ENCODE measurements at places on chromosomes 5 and 9. TPM values are rescaled to one million over a fixed set of nuclear protein-coding genes. Genes with fewer than 3 reads are reported as not detected.
A peak's percentile ranks its signal among the peaks of the same experiment; 100 is the strongest.

Gene MYORG
- total RNA-seq: 12.1 TPM

DNA sequence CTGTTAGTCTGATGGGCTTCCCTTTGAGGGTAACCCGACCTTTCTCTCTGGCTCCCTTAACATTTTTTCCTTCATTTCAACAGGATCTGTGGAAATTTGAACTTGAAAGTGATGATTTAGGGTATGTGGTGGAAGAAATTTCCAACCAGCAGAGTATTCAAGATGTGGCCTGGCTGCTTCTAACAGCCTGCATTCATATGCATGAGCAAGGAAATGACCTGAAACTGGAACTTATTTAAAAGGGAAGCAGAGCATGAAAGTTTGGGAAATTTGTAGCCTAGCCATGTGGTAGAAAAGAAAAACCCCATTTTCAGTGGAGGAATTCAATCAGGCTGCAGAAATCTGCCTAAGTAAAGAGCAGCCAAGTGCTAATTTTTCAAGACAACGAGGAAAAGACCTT, 41.7 kb downstream of the UNC13B start:
- no peaks in the 10 kb centered on the region for H3K27me3 ChIP-seq
- DNase-seq: no peak
- H3K36me3 ChIP-seq: peaks cover 4% of the 10 kb centered on the region
- H3K4me3 ChIP-seq: no peak overlapping the region
- H3K4me1 ChIP-seq: no peaks in the 10 kb centered on the region

- peaks cover 24% of the 10 kb centered on the region for H3K4me1 ChIP-seq
- H3K4me3 ChIP-seq: no peak overlapping the region
- no peaks in the 10 kb centered on the region for H3K36me3 ChIP-seq
- no peaks in the 10 kb centered on the region for H3K27me3 ChIP-seq
- peak overlapping the region; percentile 40 for H3K27ac ChIP-seq
- DNase-seq: no peak
These were observed 163.4 kb downstream of the SNX18 start for GRCh38 chr5:54680998-54681397.

DNA sequence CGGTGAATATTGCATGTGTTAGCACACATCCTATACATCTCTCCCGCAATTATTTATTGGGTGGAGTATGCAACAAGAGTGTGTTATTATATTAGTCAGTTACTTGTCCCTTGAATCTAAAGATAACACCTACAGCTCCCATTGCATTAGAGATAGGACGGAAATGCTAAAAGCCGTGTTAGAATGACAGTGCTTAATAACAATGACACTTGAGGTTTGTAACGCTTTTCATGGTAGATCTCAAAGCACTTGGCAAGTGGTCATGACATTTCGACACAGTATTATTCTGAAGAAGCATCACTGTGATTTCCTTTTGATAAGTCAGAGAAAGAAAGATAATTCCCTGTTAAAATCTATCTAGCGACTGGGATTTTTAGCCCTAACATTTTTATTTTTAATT, 33.4 kb upstream of the TRIO start:
- H3K27ac ChIP-seq: no peak overlapping the region
- no peak overlapping the region for H3K4me3 ChIP-seq
- no peaks in the 10 kb centered on the region for H3K36me3 ChIP-seq
- DNase-seq: no peak

Gene SLC34A3
- 0.54 TPM for total RNA-seq

Gene SPATA31E1
- total RNA-seq: not detected

- no peak for DNase-seq
- no peaks in the 10 kb centered on the region for H3K36me3 ChIP-seq
These were observed 111.1 kb upstream of the FBXL7 start for GRCh38 chr5:15388866-15389265.

DNA sequence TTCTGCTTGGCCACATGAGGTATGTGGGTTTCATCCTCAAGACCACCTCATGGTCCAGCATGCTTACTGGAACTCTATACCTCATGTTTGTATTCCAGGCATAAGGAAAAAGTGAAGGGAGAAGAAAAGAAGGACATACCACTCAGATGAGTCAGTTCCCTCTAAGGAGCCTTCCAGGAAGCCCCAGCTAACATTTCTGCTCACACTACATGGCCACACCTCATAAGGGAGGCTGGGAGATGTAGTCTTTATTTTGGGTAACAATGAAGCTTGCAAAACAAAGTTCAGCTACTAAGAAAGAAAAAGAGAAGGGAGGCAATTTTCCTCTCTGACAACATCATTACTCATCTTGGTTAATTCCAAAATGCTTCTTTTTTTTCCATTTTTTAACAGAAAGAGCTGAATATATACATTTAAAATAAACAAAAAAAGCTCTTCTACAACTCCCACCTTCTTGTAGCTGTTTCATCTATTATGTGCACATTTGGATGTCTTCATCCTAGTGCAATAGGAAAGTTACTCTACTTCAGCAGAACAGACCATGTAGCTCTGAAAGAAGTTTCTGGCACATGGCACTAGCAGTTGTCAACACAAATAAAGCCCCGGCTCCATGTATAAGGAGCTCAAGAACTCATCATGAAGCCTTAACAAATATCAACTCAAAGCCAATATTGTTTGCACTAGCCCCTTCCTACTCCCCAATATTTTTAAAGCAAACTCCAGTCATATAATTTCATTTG, 123.6 kb upstream of the CCDC112 start:
- H3K27me3 ChIP-seq: no peaks in the 10 kb centered on the region
- no peaks in the 10 kb centered on the region for H3K36me3 ChIP-seq
- no peak for DNase-seq
- H3K27ac ChIP-seq: no peak overlapping the region
- peaks cover 3% of the 10 kb centered on the region for H3K4me1 ChIP-seq

GRCh38 chr5:139884734-139885133, 89.1 kb downstream of the PSD2 start:
- no peak overlapping the region for H3K27ac ChIP-seq
- DNase-seq: no peak
- H3K27me3 ChIP-seq: no peaks in the 10 kb centered on the region
- no peaks in the 10 kb centered on the region for H3K36me3 ChIP-seq
- H3K4me1 ChIP-seq: no peaks in the 10 kb centered on the region

DNA sequence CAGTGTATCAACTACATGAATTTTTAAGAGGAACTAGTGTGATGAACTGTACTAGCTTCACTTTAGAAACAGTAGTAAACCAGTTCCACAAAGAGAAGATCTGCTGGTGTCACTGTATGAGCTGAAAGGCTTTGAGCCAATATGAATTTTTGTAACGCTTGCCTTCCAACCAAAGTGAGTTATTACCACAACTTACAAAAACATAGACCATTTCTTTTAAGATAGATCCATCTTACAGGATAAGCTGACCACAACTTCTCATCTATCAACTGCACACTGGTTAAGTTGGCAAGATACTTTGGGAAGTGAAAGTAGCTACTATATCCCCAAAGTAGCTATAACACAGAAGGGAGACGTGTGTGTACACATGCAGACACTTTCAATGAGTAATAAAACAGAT, 849.6 kb upstream of the DMAC1 start:
- H3K4me3 ChIP-seq: no peak overlapping the region
- no peak overlapping the region for H3K27ac ChIP-seq
- H3K27me3 ChIP-seq: no peaks in the 10 kb centered on the region
- no peak for DNase-seq

DNA sequence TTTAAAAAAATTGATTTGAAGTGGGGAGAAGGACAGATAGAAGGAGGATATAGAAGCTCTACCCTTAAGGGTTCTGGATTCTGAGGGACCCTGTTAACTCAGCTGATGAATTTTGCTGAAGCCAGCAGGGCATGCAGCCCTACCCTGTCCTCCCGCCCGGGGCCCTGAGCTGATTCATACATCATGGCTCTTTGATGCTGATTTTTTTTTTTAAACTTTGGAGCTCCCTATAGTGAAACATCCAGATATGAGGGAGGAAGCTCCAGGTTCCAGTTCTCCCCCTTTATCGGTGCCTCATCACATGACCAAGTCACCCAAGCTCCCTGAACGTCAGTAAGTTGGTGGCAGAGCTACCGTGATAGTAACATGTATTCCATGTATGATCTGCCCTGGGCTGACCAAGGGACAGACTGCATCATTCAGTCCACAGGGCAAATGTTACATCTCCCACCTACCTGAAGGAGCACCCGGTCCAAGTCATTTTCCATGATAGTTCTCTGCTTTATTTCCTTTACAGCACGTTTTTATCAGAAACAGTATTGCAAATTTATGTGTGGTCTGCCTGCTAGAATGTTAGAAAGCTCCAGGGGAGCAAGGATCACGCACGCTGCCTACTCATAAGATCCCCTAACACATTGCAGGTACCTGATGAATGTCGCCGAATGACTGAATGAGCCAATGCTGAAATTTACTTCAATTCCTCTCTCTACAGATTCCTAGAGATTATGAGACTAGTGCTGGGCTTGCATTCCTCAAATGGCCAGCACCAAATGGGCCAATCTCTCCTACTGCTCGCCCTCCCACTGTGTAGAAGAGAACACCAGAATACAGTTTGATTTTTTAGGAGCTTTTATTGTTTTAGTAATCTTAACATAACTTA, 25.9 kb downstream of the SPARC start:
- H3K4me3 ChIP-seq: no peak overlapping the region
- no peaks in the 10 kb centered on the region for H3K27me3 ChIP-seq
- H3K36me3 ChIP-seq: peaks cover 37% of the 10 kb centered on the region
- peak overlapping the region; percentile 32 for H3K27ac ChIP-seq

Gene TMEM215
- not detected for total RNA-seq

Gene LCP2
- 76.5 TPM for total RNA-seq

DNA sequence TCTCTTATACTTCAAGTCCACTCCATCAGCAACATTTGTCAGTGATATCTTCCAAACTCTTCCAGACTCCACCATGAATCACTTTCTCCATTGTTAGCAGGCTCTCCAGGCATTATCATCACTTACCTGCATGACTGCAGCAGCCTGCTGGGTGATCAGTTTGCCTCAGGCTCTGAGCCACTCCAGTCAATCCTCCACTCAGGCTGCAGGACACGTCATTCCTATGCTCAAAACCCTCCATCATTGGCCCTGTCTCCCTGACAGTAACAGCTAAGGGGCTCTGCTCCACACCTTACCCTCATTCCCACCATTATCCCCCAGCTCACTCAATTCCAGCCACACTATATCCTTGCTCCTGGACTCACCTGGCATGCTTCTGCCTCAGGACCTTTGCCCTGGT, 10.7 kb downstream of the DIRAS2 start:
- DNase-seq: no peak
- no peaks in the 10 kb centered on the region for H3K36me3 ChIP-seq
- no peak overlapping the region for H3K27ac ChIP-seq
- no peaks in the 10 kb centered on the region for H3K27me3 ChIP-seq
- no peaks in the 10 kb centered on the region for H3K4me1 ChIP-seq

Gene C5orf47
- not detected for total RNA-seq

Gene PCDHB6
- total RNA-seq: 3.8 TPM

- peak; percentile 25 for DNase-seq
- H3K4me1 ChIP-seq: peaks cover 35% of the 10 kb centered on the region
- no peaks in the 10 kb centered on the region for H3K27me3 ChIP-seq
- peak overlapping the region; percentile 47 for H3K4me3 ChIP-seq
- H3K27ac ChIP-seq: no peak overlapping the region
These were observed 292.8 kb downstream of the ARHGEF28 start for GRCh38 chr5:73918791-73919221.

Gene CCNJL
- 3.0 TPM for total RNA-seq

Gene SLC1A3
- 67.4 TPM for total RNA-seq

DNA sequence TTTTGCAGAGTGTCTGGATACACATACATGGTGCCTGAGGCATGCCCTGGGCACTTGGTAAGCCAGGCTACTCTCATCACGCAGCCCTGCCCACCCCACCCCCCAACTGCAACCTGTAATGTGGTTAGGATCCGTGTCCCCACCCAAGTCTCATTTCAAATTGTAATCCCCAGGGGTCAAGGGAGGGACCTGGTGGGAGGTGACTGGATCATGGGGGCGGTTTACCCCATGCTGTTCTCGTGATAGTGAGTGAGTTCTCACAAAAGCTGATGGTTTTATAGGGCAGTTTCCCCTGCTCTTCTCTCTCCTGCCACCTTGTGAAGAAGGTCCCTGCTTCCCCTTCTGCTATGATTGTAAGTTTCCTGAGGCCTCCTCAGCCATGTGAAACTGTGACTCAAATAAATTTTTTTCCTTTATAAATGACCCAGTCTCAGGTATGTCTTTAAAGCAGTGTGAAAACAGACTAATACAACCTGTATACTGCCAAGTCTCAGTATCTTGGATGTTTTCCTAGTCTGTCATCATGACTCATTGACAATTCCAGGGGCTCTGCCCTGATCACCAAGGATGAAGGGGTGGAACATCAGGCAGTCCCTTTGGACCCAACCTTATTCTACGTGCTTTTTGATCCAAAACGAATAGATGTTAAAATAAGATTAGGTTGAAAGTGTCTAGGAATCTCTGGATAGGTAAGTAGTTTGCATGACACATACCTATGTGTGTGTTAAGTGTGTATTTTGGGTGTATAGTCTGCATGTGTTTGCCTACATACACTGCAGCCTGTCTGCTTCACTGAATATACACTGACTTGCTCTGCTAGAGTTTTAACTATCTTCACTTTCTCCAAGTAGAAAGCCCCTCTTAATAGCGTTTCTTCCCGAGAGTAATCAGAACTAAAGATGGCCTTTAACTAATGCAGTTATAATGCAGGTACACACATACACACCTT, 293.8 kb downstream of the SLIT3 start:
- no peaks in the 10 kb centered on the region for H3K36me3 ChIP-seq
- DNase-seq: no peak
- H3K27ac ChIP-seq: no peak overlapping the region
- H3K4me1 ChIP-seq: peaks cover 31% of the 10 kb centered on the region

DNA sequence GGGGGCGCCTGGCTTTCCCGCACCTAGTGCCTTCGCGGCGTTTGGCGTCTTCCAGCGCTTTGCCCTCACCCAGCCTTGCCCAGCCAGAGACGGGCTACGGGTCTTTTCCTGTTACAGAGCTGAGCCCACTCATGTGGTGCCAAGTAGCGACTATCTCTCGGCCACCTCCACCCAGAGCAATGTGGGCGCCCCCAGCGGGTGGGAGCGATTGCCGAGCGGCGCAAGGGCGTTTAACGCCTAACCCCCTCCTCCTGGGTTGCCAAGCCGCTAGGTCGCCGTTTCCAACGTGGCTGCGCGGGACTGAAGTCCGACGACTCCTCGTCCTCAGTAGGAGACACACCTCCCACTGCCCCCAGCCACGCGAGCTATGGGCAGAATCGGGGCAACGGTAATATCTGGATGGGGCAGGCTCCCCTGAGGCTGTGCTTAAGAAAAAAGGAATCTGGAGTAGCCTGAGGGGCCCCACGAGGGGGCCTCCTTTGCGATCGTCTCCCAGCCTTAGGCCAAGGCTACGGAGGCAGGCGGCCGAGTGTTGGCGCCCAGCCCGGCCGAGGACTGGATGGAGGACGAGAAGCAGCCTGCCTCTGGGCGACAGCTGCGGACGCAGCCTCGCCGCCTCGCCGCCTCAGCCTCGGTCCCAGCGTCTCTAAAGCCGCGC, 5.8 kb downstream of the TLX3 start:
- H3K36me3 ChIP-seq: no peaks in the 10 kb centered on the region
- H3K4me1 ChIP-seq: peaks cover 31% of the 10 kb centered on the region
- H3K27ac ChIP-seq: no peak overlapping the region
- peak overlapping the region; percentile 30 for H3K4me3 ChIP-seq
